ENCODE measurements at places on chromosomes 7 and 10. TPM values are rescaled to one million over a fixed set of nuclear protein-coding genes. Genes with fewer than 3 reads are reported as not detected.

DNA sequence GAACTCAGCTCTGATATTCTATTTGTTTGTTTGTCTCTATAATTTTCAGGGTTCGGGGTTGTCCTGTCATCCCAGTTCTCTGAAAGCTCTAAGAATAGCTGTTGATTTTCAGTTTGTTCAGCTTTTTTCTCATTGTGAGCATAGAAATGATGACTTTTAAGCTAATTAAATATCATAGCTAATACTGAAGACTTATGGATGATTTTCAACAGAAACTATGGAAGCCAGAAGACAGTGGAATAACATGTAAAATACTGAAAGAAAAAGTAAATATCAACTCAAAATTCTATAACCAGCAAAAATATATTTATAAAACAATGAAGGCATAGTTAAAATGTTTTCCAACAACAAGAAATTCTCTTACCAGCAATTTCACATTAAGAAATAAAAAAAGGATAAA is 96.4 kb upstream of the ETV1 start:
- no peak for DNase-seq

DNA sequence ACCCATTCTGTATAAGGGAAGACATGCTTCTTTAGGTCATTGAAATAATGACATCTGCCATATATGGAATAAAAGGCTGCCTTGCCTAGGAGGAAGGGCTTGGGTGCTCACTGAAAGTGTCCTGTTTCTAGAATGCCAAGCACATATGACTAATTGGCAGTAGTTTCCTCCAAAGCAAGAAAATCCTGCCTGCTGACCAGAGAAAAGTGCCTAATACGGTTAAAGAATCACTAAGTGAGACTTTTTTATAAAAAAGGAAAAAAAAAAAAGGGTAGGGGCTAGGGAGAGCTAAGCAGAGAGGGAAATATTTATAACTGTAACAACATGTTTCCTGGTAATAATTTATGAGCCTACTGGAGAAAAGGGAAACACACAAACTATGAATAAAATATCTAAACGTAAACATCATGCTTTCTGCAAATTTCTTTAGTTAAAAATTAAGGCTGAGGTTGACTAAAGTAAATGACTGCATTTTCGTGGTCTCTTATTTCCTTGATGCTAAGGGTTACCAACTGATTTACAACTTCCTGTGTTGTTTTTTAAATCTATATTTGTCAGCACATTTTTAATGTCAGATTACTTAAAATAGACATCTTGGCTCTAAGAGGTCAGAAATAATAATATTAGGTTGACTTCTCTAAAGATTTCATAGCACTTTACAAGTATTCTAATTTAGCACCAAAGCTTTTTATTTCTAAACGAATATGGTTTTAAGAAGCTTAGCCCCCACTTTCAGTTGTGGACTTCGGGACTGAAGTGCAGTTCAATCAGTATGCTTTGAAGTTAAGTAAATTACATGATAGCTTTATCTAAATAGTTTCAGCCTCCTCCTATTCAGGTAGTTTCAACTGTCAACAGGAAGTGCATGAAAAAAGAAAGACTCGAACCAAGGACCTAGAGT is 89.6 kb downstream of the CABCOCO1 start:
- DNase-seq = no peak

GRCh38 chr10:30701451-30702173 is 72.1 kb upstream of the LYZL2 start:
- DNase-seq = peak; percentile 93

The CDC14C gene
- total RNA-seq = not detected
